ENCODE measurements at places on chromosomes 4 and X. TPM values are rescaled to one million over a fixed set of nuclear protein-coding genes. Genes with fewer than 3 reads are reported as not detected.

SAGE1 gene
- not detected for total RNA-seq

CCNA2 gene
- 23.0 TPM for total RNA-seq

RTL3 gene
- total RNA-seq: not detected

MSN gene
- 290 TPM for total RNA-seq

CTAG1B gene
- not detected for total RNA-seq

PF4V1 gene
- total RNA-seq: 4.9 TPM

SHISA3 gene
- total RNA-seq: 28.0 TPM

SPIN3 gene
- total RNA-seq: 5.2 TPM

FGF2 gene
- 60.1 TPM for total RNA-seq

DUX4 gene
- total RNA-seq: not detected

TAF7L gene
- total RNA-seq: not detected

MAGEB10 gene
- total RNA-seq: not detected

CENPE gene
- total RNA-seq: 2.2 TPM

RIPPLY1 gene
- not detected for total RNA-seq

ANXA3 gene
- total RNA-seq: 20.6 TPM

MAML3 gene
- total RNA-seq: 2.1 TPM

SPATA4 gene
- total RNA-seq: not detected

PLK4 gene
- 2.4 TPM for total RNA-seq

DRD5 gene
- total RNA-seq: not detected

ASMT gene
- total RNA-seq: not detected

HOPX gene
- 15.4 TPM for total RNA-seq

PNMA5 gene
- total RNA-seq: not detected

INTU gene
- total RNA-seq: 4.5 TPM

PHKA1 gene
- 3.6 TPM for total RNA-seq

BEX3 gene
- 170 TPM for total RNA-seq
